ENCODE measurements at places on chromosomes 13 and 19.

DNA sequence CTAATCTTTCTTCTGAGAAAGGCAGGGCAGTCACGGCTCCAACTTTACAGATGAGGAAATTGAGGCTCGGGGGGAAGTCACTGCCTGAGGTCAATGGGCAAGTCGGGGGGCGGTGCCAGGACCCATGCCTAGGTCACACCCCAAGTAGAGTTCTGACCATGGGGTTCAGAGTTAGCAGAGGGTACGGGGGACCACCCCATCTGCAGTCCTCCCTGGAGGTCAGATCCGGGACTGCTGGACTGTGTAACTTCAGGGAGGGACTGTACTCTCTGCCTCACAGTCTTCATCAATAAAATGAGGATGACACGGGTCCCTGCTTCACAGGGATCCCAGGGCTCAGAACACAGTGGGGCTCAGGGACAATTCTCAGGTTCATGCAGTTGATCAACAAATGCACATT, 7.7 kb downstream of the SLC5A5 start:
- no peak for DNase-seq

DNA sequence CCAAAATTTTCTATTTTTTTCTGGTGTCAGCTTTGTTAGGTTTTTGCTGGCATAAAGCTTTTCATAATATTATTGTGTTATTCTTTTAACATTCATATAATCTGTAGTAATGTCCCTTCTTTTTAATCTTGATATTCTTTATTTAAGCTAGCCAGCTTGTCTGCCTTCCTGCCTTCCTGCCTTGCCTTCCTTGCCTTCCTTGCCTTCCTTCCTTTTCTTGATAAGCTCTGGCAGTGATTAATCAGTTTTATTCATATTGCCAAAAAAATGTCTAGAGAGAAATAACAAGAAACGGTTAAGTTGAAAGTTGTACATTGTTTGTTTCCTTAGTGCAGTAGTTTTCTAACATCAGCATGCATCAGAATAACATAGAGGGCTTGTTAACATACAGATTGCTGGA, 257.5 kb downstream of the MAB21L1 start:
- DNase-seq, result no peak

GRCh38 chr13:35143123-35143522, 201.1 kb downstream of the NBEA start:
- DNase-seq, result no peak

DNA sequence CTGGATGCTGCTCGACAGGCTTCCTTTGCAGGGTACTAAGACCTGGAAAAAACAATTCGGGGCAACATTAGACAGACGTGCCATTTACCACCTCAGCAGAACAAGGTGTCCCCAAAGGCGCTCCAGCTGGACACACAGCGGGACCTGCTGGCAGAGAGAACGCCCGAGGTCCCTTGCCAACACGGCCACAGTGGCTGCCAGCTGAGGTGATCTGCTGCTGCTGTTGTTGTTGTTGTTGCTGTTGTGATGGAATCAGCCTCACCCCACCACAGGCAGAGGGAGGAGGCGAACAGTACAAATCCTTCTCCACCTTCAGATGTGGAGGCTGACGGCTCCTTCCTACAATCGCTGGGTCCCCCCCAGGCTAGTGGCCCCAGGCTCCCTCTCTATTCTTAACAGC, 25.2 kb downstream of the ANKRD27 start:
- no peak for DNase-seq

- DNase-seq, result no peak
Observed at GRCh38 chr13:62014299-62014698, 598.6 kb upstream of the PCDH20 start.

DNA sequence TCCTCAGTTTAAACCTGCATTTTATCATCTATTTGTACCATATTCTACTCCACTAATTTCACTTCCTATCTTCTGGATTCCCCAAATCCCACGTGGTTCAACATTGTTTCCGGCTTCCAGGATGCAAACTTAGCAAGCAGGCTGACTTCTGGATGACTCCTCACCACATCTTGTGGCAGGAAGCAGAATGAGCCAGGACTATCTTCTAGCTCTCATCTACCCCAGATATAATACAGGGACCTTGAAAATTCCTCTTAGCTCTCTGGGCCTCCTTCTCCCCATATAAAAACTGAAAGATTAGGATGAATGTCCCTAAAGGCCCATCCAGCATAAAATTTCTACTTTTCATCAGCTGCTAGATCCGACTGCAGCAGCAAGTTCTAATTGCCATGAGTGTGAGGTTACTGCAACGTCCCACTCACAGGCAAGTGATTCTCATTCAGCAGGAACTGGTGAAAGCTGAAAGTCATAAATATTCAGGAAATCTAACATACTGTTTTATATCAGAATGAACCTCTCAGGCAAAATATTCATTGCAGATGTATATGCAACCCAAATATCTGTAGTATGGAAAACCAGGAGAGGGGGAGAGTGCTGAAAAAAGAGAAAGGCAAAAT, 93.4 kb downstream of the KCTD12 start:
- DNase-seq, result no peak

GRCh38 chr13:54775501-54776191, 1747.0 kb downstream of the OLFM4 start:
- DNase-seq, result no peak

DNA sequence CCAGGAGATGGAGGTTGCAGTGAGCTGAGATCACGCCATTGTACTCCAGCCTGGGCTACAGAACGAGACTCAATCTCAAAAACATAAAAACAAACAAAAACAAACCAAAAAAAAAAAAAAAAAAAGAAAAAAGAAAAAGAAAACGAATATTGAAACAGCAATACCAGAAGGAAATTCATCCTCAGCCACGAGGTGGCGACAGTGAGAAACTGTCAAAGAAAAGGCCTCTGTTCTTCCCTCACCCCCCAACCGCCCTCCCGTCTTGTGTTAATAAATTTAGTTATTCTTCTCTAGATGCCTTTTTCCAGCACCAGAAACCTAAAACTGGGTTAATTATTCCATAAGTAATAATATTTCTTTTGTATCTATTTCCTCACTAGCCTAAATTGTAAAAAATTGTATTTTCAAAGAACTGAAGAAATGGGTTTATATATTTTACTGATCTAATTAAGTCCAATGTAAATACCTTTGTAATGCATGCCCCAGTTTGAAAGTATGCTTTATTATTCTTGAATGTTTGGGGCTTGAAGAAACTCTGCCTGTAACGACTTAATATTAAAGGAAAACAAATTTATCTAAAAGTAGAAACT, 38.6 kb downstream of the LIG4 start:
- peak; percentile 25 for DNase-seq

DNA sequence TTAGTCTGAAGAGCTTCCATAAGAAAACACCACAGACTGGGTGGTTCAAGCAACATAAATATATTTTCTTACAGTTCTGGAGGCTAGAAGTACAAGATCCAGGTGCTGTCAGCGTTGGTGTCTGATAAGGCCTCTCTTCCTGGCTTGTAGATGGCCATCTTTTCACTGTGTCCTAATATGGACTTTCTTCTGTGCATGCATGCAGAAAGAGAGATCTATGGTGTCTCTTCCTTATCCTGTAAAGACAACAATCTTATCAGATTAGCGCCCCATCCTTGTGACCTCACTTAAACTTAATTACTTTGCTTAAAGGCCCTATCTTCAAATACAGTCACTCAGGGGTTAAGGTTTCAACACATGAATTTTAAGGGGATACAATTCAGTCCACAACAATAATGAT, 14.1 kb upstream of the NDFIP2 start:
- no peak for DNase-seq

GRCh38 chr13:62512194-62513141, 1096.8 kb upstream of the PCDH20 start:
- DNase-seq, result peak; percentile 12

DNA sequence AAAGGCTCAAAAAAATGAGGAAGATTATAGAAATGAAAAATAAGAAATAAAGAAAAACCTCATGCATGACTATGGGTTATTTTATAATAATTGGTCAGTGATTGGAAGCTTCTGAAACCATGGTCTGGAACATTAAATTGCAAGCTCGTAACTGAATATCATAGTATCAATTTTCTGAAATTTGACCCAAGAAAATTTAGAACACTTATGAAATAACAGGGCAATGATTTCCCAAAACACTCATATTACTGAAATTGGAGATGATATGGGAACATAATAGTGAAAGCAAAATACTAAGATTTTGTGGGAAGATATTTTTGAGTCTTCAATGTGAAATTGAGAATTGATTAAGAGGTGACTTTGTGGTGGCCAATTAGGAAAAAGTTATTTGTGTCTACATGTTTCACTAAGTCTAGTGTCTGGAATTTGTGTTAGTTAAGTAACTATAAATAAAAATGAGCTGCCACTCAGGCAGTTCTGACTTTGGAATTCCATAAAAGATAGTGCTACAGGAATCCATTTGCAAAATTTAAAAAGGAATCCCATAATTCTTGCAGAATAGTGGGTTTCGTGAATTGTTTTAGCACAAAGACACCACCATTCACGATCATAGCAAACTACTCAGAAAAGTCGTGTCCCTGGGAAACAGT, 603.0 kb downstream of the LMO7 start:
- DNase-seq, result no peak

- DNase-seq, result peak; percentile 55
Observed at GRCh38 chr19:1465191-1466016, 13.6 kb downstream of the C19orf25 start.

DNA sequence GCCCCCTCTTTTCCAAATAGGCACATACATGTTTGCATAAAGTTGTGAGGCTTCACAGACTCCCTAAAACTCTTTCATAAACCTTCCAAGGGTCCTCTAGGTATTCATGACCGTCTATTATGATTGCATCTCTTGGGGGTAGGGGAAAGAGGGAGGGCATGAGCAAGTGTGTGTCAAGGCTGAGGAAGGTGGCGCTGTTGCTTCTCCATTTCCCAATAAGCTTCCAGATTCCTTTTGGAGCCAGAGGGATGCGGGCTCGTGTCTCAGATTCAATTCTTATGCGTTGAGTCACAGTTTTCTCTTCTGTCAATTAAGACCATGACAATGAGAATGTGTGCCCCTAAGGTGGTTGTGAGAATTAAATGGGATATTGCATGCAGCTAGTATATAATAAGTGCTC, 51.0 kb upstream of the CYP2A7 start:
- no peak for DNase-seq

GRCh38 chr19:30355586-30355985, 16.6 kb upstream of the ZNF536 start:
- DNase-seq, result no peak

DNA sequence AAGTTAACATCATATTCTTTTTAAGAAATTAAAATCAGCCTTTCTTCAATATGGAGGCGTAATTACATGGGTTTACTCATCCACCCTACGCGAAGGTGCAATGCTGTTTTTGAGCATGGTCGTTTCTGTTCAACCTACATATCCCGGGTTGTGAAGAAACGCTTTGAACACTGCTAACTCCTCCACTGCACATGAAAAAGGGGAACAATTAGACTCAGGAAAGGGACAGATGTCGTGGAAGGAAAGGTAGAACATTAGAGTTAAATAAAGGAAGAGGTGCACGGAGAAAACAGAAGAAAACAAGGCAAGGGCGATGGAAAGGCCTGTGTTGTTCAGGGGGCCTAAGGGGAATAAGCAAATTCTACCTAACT, 4.1 kb downstream of the ZIC5 start:
- no peak for DNase-seq

GRCh38 chr13:51154029-51154555, 43.0 kb upstream of the C13orf42 start:
- DNase-seq, result no peak

GRCh38 chr13:51764184-51765141, 39.5 kb downstream of the DHRS12 start:
- DNase-seq, result peak; percentile 65

DNA sequence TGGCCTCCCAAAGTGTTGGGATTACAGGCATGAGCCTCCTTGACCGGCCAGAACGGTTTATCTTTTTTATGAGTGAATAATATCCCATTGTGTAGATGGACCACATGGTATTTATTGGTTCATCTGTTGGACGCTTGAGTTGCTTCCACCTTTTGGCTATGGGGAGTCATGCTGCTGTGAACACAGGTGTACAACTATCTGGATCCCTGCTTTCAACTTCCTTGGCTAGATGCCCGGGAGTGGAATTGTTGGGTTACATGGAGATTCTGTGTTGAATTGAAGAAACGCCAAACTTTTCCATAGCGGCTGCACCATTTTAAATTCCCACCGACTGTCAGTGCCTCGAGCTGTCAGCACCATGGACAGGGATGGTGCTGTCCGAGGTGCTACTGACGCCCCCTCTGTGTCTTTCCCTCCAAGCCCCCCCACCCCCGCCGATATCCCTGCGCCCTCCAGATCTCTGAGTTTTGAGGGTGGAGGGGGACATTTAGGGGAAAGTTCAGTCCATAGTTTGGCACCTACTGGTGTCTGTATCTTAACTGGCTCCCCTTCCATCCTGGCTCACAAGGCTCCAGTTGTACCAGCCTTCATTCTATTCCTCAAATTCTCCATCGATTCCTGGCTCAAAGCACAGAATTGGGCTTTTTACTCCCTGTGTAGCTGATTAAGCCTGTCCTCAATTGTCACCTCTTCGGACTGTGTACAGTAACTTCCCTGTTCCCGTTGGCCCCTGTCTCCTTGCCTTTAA, 27.3 kb downstream of the PNPLA6 start:
- DNase-seq, result no peak

GRCh38 chr13:90197722-90198121, 1149.8 kb upstream of the MIR17HG start:
- DNase-seq, result no peak

- DNase-seq, result no peak
Observed at GRCh38 chr19:2494084-2494446, 18.1 kb downstream of the GADD45B start.

DNA sequence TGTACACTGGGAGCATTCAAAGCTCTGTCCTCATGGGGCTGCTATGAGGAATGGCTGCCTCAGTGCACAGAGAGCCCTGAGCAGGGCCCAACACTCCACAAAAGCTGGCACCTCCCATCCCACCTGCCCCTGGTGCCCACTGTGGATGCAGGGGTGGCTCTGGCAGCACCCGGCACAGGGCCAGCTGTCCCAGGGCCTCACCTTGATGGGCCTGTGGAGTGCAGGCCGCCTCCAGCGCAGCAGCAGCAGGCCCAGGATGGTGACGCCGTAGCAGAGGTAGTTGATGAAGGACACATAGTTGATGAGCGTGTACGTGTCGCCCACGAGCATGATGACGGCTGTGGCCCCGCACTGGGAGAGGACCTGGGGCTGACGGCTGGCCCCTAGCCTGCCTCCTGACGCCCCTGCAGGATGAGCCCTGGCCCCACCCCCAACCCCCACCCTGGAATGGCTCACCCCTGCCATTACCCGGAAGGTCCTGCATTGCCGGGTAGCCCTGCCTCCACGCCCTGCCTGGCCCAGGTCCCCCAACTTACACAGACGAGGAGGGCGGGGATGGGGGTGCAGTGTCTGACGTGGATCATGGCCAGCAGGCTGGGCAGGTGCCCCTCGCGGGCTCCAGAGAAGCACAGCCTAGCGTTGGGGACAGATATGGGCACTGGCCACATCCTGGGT, 15.2 kb downstream of the SLC7A10 start:
- DNase-seq, result no peak

GRCh38 chr19:43455321-43456113, 9.9 kb downstream of the LYPD3 start:
- no peak for DNase-seq

- DNase-seq, result no peak
Observed at GRCh38 chr13:113851826-113852535, 11.9 kb downstream of the GAS6 start.

Measured in stimulated activated naive CD8-positive, alpha-beta T cell treated with anti-CD3 and anti-CD28 coated beads, Interleukin-15, amount 100 ng/mL, for 72 hours (primary cell).